ENCODE measurements at places on chromosomes 7 and 10. TPM values are rescaled to one million over a fixed set of nuclear protein-coding genes. Genes with fewer than 3 reads are reported as not detected.

The IRF5 gene
- 15.3 TPM for total RNA-seq

The DPYSL4 gene
- total RNA-seq = 0.52 TPM

The ADAMTS14 gene
- 0.33 TPM for total RNA-seq

The HOXA11 gene
- total RNA-seq = not detected

The PSD gene
- total RNA-seq = 5.3 TPM

The ACADSB gene
- 13.8 TPM for total RNA-seq

The MKI67 gene
- total RNA-seq = under 0.01 TPM

The GOLGA7B gene
- 12.5 TPM for total RNA-seq

The POU6F2 gene
- total RNA-seq = 5.2 TPM

The ADARB2 gene
- 8.0 TPM for total RNA-seq

The SMKR1 gene
- 3.4 TPM for total RNA-seq

The GIMAP5 gene
- total RNA-seq = 5.3 TPM

The ADAP1 gene
- 19.7 TPM for total RNA-seq

The PIK3CG gene
- 3.1 TPM for total RNA-seq

The GCK gene
- 2.1 TPM for total RNA-seq

The GNAT3 gene
- total RNA-seq = 0.26 TPM

The NODAL gene
- total RNA-seq = not detected

The AKR1C1 gene
- 18.9 TPM for total RNA-seq

The NRAP gene
- total RNA-seq = not detected

The HDAC9 gene
- 4.9 TPM for total RNA-seq

The PRR15 gene
- 4.7 TPM for total RNA-seq

The WIPF3 gene
- 1.0 TPM for total RNA-seq

The RTKN2 gene
- total RNA-seq = 0.33 TPM

The C10orf90 gene
- not detected for total RNA-seq

The STX1A gene
- 9.9 TPM for total RNA-seq

The LRRC17 gene
- 2.0 TPM for total RNA-seq

The PRPS1L1 gene
- not detected for total RNA-seq

The SEMA3E gene
- 20.5 TPM for total RNA-seq

The DIP2C gene
- 11.9 TPM for total RNA-seq

The ZNF467 gene
- 9.9 TPM for total RNA-seq

The OR2A7 gene
- 4.9 TPM for total RNA-seq

The AOAH gene
- 4.9 TPM for total RNA-seq

The RBP4 gene
- total RNA-seq = 136 TPM

The TMEM196 gene
- total RNA-seq = not detected

The SPDYE2 gene
- not detected for total RNA-seq

The HMX2 gene
- not detected for total RNA-seq

The SPDYE3 gene
- not detected for total RNA-seq

The PAPOLB gene
- total RNA-seq = under 0.01 TPM

The CDK14 gene
- total RNA-seq = 35.6 TPM
